ENCODE measurements at places on chromosomes 2 and 18. TPM values are rescaled to one million over a fixed set of nuclear protein-coding genes. Genes with fewer than 3 reads are reported as not detected.

DNA sequence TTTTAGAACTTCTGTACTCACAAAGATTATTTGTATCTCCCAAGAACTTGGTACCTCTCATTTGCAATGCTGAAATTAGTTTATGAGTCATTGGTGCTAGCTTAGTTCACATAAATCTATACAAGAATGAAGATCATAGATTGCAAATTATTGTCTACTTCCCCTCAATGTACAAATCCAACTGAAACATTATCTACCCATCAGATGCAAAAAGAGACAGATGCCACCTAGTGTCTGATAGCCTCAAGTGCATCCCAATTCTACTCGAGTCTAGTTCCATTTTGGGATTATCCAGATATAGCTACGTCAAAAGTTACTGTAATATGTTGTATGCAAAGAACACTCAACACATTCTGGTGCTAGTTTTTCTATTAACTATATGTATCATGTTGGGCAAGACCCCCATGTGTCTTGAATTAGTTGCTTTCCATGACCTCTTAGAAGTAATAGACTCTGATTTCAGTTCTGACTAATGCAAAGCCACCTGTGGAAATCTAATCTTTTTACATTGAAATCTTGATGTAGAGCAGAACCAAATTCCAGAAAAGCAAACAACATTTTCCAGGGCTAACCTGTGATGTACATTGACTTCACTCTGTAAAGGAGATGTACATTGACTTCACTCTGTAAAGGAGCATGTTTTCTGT, 210.0 kb downstream of the RBM43 start:
- no peaks in the 10 kb centered on the region for H3K27me3 ChIP-seq
- DNase-seq, result no peak
- H3K4me1 ChIP-seq, result no peaks in the 10 kb centered on the region
- H3K4me3 ChIP-seq, result no peak overlapping the region
- H3K27ac ChIP-seq, result no peak overlapping the region

- no peak overlapping the region for H3K4me3 ChIP-seq
- no peak overlapping the region for H3K27ac ChIP-seq
- no peak for DNase-seq
- H3K4me1 ChIP-seq, result peaks cover 8% of the 10 kb centered on the region
Measured at GRCh38 chr2:48445091-48445725, 84.7 kb upstream of the STON1 start.

GRCh38 chr18:49274188-49274714, 186.2 kb downstream of the DYM start:
- H3K36me3 ChIP-seq, result no peaks in the 10 kb centered on the region
- H3K4me3 ChIP-seq, result no peak overlapping the region
- H3K27ac ChIP-seq, result no peak overlapping the region
- no peaks in the 10 kb centered on the region for H3K4me1 ChIP-seq

- no peaks in the 10 kb centered on the region for H3K27me3 ChIP-seq
- H3K4me3 ChIP-seq, result no peak overlapping the region
- H3K4me1 ChIP-seq, result peaks cover 7% of the 10 kb centered on the region
- H3K36me3 ChIP-seq, result no peaks in the 10 kb centered on the region
- no peak overlapping the region for H3K27ac ChIP-seq
- no peak for DNase-seq
Measured at GRCh38 chr18:55249550-55249949, 290.3 kb upstream of the CCDC68 start.

DNA sequence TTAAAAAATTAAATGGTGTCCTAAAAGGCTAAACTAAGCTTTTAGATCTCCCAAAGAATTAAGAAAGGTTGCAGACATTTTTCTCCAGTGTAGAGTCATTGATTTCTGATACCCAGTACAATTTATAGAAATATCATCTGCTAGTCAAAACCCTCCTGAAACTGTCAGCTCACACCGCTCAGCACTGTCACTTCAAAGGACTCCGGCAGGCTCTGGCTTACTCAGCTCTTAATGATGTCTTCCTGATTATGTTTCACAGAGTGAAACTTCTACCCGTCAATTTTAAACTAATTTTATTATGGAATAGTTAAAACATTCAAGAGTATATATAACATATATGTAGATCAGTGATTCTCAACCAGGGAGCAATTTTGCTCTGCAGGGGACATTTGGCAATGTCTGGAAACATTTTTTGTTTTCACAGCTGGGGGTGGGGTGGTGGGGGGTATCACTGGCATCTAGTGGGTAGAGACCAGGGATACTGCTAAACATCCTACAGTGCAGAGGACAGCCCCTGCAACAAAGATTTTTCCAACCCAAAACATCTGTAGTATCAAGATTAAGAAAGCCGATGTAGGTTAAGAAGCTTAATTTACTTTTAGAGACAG, 31.6 kb downstream of the CDK15 start:
- no peak overlapping the region for H3K4me3 ChIP-seq
- no peaks in the 10 kb centered on the region for H3K4me1 ChIP-seq
- H3K27me3 ChIP-seq, result no peaks in the 10 kb centered on the region
- no peaks in the 10 kb centered on the region for H3K36me3 ChIP-seq
- no peak overlapping the region for H3K27ac ChIP-seq

- no peaks in the 10 kb centered on the region for H3K4me1 ChIP-seq
- no peak overlapping the region for H3K27ac ChIP-seq
- H3K4me3 ChIP-seq, result no peak overlapping the region
- no peaks in the 10 kb centered on the region for H3K36me3 ChIP-seq
Measured at GRCh38 chr2:168671932-168672331, 130.5 kb upstream of the NOSTRIN start.

MALL gene
- total RNA-seq, result 2.1 TPM

Measured in ovary (tissue), 10 donors.